PC-3 (cell line): ENCODE measurements at places on chromosomes 5 and 9. TPM values are rescaled to one million over a fixed set of nuclear protein-coding genes. Genes with fewer than 3 reads are reported as not detected.

The ELOVL7 gene
- 0.69 and 1.2 TPM in 2 replicates for total RNA-seq

DNA sequence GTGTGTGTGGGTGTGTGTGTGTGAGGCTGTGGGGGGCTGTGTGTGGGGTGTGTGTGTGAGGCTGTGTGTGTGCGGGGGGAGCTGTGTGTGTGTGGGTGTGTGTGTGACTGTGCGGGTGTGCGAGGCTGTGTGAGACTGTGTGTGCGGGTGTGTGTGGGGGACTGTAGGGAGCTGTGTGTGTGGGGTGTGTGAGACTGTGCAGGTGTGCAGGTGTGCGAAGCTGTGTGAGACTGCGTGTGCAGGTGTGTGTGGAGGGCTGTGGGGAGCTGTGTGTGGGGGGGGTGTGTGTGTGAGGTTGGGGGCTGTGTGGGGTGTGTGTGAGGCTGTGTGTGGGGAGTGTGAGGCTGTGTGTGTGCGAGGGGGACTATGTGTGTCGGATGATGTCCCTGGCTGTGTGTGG, 23.2 kb downstream of the AHRR start:
- H3K27ac ChIP-seq = no peak overlapping the region
- no peaks in the 10 kb centered on the region for H3K27me3 ChIP-seq
- no peak for DNase-seq
- no peaks in the 10 kb centered on the region for H3K4me1 ChIP-seq
- H3K36me3 ChIP-seq = no peaks in the 10 kb centered on the region

The TPPP gene
- total RNA-seq = 1.7 and 1.9 TPM in 2 replicates

The IFNA13 gene
- total RNA-seq = not detected in 2 replicates

The TRAF1 gene
- 0.15 and 0.29 TPM in 2 replicates for total RNA-seq

The PFN3 gene
- not detected in 2 replicates for total RNA-seq

DNA sequence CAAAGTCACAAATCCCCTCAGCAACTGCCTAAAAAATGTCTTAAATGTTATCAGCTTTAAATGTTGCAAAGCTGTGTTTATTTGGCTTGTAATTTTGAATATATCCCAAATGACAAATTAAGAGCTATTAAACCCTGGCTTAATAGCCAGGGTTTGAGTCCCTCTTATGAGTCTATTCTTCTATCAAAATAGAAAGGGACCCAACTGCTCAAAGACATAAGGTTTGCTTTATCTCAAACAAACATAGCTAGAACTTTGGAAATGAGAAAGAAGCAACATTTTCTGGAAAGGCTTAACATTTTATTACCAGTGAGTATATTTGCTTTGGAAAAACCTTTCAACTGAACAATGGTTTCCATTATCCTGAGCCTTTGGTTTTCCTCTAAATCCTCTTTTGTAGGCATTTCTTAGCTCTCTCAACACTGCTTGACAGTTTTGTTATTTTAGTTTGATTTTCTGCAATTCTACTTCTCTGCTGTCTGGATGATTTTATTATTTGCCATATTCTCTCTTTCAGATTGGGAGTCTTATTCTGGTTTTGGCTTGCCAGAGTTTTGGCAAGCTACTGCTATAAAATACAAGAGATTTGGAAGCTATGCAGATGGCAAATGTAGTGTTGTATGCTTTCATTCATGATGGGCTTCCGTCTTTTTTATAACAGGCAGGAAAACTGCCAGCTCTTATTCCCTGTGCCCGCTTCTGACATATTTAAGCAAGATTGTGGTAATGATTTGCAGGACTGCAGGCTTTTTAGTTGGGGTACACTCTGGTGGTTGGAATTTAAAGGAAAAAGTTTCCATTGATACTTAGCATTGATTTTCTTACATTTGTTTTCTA, 734.9 kb downstream of the DTWD2 start:
- no peak for DNase-seq
- H3K27me3 ChIP-seq = no peaks in the 10 kb centered on the region

The STK32A gene
- 0.92 and 6.8 TPM in 2 replicates for total RNA-seq

DNA sequence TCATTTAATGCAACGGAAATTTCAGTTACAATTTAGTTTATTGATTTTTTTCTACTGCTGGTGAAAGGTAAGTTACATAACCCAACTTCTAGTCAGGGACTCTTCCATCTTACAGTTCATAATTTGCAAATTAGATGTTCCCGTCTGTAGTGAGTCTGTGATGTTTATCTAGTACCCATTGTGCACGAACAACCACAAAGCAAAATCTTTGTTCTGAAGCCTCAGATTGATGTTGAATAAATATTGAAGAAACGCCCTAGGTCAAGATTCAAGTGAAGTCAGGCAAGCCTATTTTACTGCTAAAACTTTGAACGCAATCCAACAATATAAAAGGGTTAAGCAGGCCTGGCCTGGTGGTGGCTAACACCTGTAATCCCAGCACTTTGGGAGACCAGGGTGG, 43.1 kb downstream of the BASP1 start:
- H3K27ac ChIP-seq = no peak overlapping the region
- DNase-seq = no peak
- peaks cover 52% of the 10 kb centered on the region for H3K36me3 ChIP-seq
- H3K27me3 ChIP-seq = no peaks in the 10 kb centered on the region

DNA sequence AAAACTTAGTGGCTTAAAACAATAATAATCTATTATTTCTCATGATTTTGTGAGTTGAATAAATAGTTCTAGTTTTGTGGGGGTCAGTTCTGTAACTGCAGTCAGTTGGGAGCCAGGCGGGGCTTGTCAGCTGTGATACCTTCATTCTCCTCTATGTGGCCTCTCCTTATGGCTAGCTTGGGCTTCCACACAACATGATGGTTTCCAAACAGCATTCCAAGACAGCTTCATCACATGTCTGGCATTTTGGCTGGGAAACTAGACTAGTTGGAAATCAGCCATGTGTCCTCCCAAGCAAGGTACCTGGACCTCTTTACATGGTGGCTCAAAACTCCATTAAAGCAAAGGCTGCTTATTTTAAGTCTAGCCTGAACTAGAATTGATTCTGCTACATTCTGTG, 61.4 kb upstream of the RANBP3L start:
- no peaks in the 10 kb centered on the region for H3K4me1 ChIP-seq
- peak; percentile 63 for DNase-seq
- H3K4me3 ChIP-seq = no peak overlapping the region
- no peak overlapping the region for H3K27ac ChIP-seq

The GABRA6 gene
- total RNA-seq = 0.17 TPM in 1 of 2 replicates, not detected in the other

GRCh38 chr9:21078702-21079101, 960 bp upstream of the IFNB1 start:
- peak; percentile 33 for DNase-seq
- H3K27me3 ChIP-seq = no peaks in the 10 kb centered on the region
- H3K36me3 ChIP-seq = no peaks in the 10 kb centered on the region
- no peaks in the 10 kb centered on the region for H3K4me1 ChIP-seq

- peak; percentile 23 for DNase-seq
- H3K36me3 ChIP-seq = peaks cover 62% of the 10 kb centered on the region
- no peaks in the 10 kb centered on the region for H3K27me3 ChIP-seq
- H3K27ac ChIP-seq = no peak overlapping the region
These were observed 105.3 kb downstream of the UBE2R2 start for GRCh38 chr9:33921967-33922895.

- peaks cover 13% of the 10 kb centered on the region for H3K4me1 ChIP-seq
- H3K27ac ChIP-seq = no peak overlapping the region
- H3K27me3 ChIP-seq = no peaks in the 10 kb centered on the region
These were observed 190.3 kb downstream of the TLE1 start for GRCh38 chr9:81499021-81499454.

GRCh38 chr5:172716796-172717313, 54.1 kb downstream of the DUSP1 start:
- H3K4me3 ChIP-seq = no peak overlapping the region
- H3K27ac ChIP-seq = no peak overlapping the region
- peak; percentile 83 for DNase-seq
- no peaks in the 10 kb centered on the region for H3K27me3 ChIP-seq
- H3K36me3 ChIP-seq = no peaks in the 10 kb centered on the region
